ENCODE measurements at places on chromosomes 1 and 21.

- no peak for DNase-seq
Observed at GRCh38 chr1:22540337-22540736, 23.0 kb upstream of the EPHA8 start.

GRCh38 chr1:205258719-205259118 is 31.0 kb downstream of the TMCC2 start:
- DNase-seq, result peak; percentile 54

DNA sequence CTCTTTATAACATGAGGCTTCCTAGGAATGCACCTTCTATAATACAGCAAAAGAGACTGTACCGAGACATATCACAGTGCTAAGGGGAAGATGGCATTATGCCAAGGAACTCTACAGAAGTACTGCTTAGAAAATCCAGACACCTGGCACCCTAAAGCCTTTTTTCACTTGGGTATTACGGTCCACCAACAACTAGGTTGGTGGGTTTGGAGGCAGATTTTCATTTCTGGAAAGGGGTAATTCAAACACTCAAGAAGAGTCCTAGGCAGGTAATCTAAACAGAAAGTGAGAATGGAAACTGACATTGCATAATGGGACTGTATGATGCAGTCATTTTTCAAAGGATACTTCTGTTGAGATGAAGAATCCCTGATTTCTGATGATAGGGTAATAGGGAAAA is 19.6 kb downstream of the SCMH1 start:
- no peak for DNase-seq

DNA sequence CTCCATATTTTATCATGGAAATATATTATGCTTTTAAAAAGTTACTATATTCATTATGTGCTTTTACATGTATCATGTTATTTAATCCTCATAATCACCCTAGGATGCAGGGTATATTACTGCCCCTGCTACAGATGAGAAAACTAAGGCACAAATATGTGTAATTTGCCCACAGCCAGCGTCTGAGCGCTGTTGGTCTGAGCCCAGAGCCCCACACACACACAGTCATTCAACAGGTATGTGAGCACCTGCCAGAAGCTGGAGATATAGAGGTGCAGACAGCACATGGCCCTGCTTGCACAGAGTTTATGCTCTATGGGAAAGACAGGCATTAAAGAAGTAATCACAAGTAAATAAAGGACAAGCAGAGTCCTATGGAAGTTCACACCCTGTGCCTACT is 49.8 kb upstream of the SEC16B start:
- no peak for DNase-seq

DNA sequence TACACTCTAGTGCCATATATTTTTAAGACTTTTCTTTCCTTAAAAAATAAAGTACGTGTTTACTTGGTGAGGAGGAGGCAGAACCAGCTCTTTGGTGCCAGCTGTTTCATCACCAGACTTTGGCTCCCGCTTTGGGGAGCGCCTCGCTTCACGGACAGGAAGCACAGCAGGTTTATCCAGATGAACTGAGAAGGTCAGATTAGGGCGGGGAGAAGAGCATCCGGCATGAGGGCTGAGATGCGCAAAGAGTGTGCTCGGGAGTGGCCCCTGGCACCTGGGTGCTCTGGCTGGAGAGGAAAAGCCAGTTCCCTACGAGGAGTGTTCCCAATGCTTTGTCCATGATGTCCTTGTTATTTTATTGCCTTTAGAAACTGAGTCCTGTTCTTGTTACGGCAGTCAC is 25.2 kb downstream of the PSEN2 start:
- no peak for DNase-seq

DNA sequence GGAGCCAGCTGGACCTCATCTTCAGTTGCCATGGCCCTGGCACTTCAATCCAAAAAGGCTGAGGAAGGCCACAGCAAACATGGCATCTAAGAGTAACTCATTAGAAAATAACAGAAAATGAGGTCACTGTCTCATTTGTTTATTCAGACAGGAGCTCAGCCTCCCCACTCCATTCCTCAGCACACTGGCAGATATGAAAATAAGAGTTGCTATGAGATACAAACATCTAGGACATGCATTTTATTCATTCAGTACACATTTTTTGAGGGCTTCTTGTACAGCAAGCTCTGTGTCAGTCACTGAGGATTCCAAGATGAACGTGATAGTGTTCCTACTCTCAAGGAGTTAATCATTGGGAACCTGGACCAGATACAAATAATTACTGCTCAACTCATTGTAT is 32.7 kb upstream of the TMEM125 start:
- no peak for DNase-seq

DNA sequence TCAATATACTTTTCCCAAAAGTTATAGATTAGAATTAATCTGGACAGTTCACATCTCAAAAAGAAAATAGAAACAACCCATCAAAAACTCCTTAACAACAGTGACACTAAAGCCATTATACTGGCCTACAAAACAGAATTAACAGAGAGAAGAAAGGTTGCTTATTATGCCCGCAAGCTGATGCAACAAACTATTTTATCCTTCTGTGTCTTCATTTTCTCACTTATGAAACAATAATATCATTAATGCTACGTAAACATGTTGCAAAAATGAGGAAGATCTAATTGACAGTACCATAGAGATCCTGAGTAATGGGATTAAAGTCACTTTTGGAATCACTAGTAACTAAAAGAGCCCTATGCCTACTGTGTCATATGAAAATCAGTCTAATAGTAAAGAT is 32.6 kb downstream of the LPGAT1 start:
- no peak for DNase-seq

GRCh38 chr1:172883844-172884243 is 166.9 kb downstream of the TNFSF18 start:
- DNase-seq, result no peak

GRCh38 chr1:56034222-56034621 is 545.1 kb downstream of the PLPP3 start:
- peak; percentile 64 for DNase-seq

DNA sequence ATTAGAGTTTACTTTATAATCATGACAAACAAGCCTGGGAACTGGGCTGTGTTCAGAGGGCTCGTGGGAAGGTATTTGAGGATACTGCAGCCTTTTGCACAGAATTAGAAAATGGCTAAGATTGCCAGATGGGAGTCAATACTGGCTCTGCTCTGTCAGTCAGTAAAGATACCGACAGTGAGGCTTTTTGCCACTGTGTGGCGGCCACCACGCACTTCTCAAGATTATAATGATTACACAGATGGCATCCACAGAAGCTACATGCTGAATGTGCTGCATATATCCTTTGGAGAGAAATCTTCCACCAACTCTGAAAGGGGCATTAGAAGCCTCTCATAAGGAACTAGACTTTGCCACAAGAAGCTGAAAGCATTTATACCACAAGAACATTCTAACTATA is 213.4 kb upstream of the PTBP2 start:
- DNase-seq, result no peak

- DNase-seq, result no peak
Observed at GRCh38 chr1:31620631-31621497, 3.4 kb downstream of the HCRTR1 start.

DNA sequence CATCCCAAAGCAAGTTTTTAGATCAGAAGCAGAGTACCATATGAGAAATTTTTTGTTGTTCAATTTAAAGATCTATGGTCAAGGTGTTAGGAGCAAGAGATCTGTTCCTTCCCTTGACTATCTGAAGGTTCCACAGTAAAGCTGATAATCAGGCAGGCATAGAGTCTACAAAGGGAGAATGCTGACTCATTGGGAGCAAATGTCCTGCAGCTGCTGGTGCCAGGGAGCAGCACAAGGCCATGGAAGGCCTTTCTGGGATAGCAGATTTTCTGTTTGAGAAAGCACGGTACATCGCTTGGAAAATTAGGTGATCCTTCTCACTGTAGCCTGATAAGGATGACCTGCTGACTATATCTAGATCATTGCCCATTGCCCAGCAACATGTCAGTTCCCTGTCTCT is 210.1 kb upstream of the C1orf87 start:
- peak; percentile 26 for DNase-seq

DNA sequence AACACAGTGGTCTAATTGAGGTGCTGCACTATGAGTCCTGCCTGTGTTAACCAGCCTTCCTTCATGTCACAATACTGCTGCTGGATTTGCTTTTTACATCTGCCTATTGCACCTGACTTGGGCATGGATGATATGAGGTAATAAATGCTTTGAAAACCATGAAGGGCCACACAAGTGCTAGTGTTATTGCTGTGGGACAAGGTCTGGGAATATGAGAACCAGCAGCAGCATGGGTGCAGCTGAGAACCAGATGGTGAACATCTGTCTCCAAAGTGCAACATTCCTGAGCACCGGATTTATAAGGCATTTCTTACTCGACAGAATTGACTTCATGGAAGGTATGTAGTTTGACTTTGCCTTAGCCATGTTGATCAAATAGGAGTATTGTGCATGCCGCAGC is 16.6 kb downstream of the TRIM45 start:
- DNase-seq, result peak; percentile 17

DNA sequence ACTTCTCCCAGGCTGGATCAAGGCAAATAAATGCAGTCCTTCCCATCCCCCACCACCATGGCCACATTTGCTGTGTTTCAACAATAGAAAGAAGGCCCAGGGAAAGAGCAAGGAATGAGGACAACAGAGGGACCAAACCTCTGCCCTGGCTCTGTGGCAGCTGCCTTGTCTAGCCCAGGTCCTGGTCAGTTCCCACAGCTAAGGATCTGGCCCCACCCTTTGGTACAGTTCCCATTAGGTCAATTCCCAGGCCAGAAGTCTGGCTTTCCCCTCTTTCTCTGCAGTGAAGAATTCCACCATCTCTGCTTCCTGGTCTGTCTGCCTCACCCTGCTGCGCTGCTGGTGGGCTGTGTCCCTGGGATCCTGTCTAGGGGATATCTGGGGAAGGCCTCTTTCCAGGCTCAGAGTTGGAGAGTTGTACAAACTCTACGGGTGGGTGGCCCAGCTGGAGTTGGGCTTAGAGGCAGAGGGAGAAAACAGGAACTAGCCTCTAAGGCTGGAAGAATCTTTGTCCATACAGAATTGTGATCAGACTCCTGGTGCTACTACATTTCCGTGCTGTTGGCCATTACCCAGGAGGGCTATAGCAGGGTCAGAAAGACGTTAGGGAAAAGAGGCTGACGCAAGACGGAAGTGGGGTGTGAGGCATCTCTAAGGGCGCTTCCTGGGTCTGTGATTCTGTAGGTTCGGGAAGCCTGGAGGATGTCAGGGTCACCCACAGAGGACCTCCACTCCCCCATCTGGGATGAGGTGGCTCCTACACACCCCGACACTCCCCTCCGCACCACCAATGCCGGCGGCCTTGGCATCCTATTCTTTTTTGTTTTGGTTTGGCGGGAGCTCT is 953 bp upstream of the NDUFS2 start:
- peak; percentile 72 for DNase-seq

DNA sequence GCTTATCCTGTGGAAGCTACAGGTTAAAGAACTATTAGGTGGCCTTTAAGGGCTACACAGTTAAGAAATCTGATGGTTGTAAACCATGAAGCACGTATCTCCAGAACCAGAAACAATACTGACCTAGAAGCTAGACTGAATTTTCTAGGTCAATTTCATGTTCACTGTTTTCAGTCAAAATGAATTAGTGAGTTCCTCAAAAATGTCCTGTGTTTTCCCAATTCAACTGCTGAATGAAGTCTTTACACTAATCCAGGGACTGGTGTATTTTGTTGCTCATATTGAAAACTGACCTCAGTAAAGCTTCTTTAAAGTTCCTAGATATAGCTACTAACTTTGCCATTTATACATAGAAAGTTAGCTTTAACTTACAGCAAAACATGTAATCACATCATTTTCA is 6.0 kb downstream of the HNRNPU start:
- no peak for DNase-seq

DNA sequence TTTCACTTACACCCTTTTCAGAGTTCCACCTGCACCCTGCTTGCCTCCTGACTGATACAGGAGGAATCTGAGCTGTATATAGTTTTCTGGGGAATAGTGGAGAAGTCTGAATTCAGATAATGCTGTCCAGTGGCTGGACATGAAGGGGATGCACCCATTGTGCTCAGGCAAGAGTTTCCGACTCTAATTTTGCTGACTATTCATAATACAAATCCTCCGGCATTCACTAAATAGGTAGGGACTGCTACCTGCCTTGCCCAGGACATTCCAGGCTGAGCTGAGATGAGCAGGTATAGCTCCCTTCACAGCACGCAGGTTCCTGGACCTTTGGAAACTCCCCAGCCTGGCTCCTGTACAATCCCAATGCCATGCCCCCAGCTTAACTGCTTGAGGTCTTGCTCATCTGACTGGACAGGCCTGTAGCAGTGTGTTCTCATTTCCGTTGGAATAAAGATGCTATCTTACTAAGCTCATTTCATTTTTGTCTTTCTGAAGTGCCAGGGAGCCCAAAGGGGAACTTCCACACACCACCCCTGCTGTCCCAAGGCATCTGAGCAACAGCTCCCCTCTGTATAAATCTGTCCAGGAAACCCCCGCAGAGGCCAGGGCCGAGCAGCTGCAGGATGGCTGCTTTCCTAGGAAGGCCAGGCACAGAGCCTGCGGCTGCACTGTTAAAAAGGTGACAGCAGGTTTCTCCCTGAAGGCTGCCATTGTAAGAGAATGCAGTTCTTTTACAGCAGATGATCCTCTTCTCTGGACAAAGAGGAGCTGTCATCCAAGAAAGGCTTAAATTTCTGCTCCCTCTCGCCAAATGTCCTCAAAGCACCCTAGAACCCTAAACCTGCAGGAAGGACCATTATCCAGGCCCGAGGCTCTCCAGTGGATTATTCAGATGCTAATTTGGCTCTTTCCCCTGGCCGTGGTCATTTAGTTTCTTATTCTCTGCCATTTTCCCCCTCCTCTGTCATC is 21.7 kb upstream of the VASH2 start:
- DNase-seq, result no peak

DNA sequence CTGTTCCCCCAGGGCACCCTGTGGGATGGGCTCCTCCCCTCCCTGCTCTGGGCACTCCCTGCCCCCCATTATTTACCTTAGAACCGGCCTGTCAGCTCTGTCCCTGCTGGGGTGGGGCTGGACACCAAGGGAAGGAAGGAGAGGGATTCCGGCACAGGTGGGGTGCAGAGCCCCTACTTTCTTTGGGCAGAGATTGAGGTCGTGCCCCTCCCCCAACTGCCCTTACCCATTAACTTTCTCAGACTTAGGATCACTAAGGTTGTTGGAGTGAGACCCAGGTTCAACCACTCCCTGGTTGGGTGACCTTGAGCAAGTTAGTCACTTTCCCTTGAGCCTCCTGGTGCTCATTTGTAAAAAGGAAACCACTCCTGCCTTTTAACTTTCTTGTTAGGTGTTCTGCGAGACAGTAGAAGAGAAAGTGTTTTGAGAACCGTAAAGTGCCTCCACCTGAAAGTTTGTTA is 57.0 kb upstream of the SYNC start:
- no peak for DNase-seq

GRCh38 chr1:100607628-100608240 is 69.8 kb downstream of the GPR88 start:
- no peak for DNase-seq

- no peak for DNase-seq
Observed at GRCh38 chr1:237953238-237953637, 62.5 kb upstream of the ZP4 start.

- no peak for DNase-seq
Observed at GRCh38 chr21:38504066-38504465, 5.8 kb upstream of the ERG start.

DNA sequence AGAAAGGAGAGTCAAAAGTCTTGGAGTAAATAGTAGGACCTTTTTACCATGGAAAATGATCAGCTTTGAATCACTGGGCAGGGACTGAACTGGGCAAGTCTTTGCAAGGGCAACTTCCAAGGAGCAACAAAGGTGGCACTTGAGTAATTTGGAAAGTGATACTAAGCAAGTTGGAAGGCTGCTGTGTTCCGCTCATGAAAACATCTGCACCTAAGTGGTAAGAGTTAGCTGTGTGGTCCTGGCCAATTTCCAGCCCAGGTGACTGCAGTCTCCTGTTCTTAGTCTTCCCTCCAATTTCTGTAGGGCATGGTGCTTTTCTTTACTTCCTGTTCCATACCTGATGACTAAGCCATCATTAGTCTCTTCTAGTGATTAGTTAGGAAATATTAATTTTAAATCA is 35.5 kb upstream of the PRDM2 start:
- DNase-seq, result no peak

Data from AG20443 (cell line).